ENCODE measurements at places on chromosomes 6 and 20.

DNA sequence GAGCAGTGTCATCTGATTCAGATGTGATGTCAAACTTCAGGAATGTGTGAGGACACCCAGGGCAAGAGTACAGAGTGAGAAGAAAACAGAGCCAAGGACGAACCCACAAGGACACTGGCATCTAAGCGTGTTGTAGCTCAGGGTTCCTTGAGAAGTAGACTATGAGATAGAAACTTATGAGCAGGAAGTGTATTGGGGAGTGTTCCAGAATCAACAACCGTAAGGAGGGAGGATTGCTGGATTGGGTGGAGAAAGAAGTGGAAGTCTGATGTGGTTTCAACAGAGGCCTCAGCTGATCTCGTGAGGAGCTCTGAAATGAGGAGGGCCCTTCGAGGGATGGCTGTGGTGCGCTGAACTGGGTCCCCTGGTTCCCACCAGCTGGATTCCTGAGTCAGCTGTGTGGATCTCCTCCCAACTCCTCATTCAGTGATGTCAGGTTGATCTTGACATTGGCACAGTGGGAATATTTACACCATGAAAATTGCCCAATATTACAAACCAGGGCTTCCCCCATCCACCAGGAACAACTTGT, 25.7 kb upstream of the IGF2R start:
- DNase-seq: no peak

DNA sequence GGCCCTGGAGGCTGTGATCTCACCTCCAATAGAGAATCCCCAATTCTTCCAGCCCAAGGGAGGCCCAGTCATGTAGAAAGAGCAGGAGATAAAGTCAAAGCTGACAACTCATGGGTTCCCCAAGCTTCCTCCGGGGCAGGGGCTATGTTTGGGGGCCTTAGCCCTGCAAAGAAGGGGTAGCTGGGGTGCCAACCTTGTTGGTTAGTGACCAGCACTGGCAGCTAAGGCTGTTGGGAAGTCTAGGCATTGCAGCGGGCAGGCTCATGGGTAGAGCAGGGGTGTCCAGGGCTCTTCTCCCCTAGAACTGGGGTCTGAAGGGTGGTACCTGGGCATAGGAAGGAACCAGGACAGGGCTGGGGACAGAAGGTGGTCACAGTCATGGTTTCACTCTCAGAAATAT, 36.4 kb downstream of the TGM2 start:
- DNase-seq: no peak

- DNase-seq: no peak
These were observed 111.3 kb downstream of the TSHZ2 start for GRCh38 chr20:53083411-53083810.

- DNase-seq: no peak
These were observed 107.1 kb downstream of the DST start for GRCh38 chr6:56535626-56536025.

DNA sequence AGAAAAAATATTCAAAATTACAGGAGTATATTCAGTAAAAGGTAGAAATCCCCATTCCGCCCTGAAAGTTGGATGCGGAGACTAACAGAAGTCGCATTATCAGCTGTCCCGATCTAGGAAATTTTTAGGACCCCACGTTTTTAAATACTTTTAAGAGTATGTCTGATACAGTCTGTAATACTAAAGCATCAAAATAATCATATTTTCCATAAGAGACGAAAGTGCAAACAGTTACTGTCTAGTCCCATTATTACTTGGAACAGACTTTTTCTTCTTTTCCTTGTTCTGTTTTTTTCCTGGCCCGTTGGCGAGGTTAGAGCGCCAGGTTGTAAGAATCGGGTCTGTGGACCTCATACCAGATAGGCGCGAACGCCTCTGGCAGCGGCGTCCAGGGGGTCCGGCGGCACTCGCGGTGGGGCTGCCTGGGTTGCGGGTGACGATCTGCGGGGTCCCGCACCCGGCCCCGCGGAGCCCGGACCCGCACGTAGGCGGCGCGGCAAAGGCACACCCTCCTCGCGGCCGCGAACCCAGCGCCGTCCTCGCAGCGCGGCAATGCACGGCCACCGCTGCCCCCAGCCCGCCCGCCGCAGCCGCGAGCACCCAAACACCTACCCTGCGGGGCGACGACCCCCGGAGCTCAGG, 460 bp downstream of the PLAGL1 start:
- no peak for DNase-seq
